DMS 273 treated with DMSO at 0.1 percent for 48 hours (cell line): ENCODE measurements at places on chromosomes 11 and 22.

GRCh38 chr11:129141748-129142523 is 50.2 kb downstream of the ARHGAP32 start:
- peak; percentile 44 for DNase-seq

DNA sequence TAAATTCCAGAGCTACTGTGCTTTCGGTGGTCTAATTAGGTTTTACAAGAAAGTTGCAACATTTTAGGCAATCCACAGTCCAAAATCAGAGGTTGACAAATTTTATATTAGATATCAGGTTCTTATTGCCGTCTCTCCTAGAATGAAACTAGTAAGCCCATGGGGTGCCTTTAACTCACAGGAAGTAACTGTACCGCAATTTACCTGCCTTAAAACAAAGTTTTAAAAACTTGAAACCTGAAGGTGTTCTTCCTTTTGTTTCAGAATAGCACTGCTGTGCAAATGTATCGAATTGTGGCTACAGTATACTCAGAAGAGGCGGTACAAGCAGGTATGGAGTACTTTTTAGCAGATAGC is 77.2 kb downstream of the PISD start:
- DNase-seq: no peak

DNA sequence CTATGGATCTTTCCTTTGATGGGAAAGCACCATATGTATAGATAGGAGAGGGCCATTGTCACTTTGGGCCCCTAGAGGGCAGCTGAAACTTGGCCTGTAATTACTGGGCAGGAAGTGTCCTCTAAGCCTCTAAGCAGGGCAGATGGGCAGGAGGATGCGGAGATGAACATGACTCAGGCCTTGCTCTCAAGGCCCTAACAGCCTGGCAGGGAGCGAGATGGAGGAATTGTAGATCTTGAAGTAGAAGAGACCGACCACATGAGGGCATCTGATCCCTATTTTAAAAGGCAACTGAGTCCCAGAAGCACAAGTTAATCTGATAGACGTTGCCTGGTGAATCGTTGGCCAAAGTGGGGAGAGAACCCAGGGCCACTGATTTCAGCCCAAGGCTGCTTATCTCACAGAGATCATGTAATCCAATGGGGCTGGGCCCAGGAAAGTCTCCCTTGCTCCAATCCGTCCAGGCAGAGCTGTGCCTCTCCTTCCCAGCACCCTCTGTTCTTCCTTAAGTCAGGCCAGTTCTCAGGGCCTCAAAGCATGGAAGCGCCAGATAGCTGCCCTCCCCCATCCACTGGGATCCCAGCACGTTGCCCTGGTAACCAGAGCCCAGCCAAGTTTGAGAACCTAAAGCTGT is 2.5 kb upstream of the SEPTIN3 start:
- DNase-seq: peak; percentile 25

- DNase-seq: no peak
These were observed 3.4 kb upstream of the OR6Q1 start for GRCh38 chr11:58027341-58027740.

DNA sequence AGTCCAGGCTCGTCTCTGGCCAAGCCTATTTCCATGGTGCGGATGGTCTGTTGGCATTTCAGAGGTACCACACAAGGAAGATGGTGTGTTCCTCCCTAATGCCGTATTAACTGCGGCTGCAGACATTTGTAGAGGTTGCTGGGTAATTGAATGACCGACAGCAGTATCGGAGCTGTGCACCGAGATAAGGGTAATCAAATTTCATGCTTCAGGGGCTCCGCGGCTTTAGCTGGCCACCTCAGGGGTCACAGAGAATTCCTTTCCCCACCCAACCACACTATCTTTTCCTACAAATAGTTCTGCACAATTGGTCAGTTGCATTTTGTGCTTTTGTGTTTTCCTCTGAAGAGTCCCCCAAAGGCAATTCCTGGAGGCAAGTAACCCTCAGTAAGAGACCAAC is 297.4 kb downstream of the OPCML start:
- DNase-seq: no peak

GRCh38 chr22:19852177-19852781 is 2.4 kb downstream of the GNB1L start:
- DNase-seq: no peak

DNA sequence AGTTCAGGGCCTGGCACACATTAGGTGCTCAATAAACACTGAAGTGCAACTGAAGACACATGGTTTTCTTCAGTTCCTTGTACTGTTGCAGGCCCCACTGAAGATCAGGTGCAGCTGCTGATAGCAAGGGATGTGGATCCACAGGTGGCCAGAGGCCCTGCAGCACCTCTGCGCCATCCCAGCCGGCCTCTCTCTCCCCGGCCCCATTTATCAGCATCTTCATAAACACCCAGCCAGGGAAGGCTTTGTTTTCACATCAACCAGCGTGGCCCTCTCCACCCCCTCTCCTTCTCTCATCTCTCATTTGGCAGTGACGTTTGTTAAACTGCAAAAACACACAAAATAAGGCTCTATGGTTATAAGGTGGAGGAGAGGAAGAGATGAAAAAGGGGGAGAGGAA is 528.8 kb downstream of the BUD13 start:
- DNase-seq: no peak

- no peak for DNase-seq
These were observed 15.4 kb downstream of the CAPN5 start for GRCh38 chr11:77081976-77082836.

DNA sequence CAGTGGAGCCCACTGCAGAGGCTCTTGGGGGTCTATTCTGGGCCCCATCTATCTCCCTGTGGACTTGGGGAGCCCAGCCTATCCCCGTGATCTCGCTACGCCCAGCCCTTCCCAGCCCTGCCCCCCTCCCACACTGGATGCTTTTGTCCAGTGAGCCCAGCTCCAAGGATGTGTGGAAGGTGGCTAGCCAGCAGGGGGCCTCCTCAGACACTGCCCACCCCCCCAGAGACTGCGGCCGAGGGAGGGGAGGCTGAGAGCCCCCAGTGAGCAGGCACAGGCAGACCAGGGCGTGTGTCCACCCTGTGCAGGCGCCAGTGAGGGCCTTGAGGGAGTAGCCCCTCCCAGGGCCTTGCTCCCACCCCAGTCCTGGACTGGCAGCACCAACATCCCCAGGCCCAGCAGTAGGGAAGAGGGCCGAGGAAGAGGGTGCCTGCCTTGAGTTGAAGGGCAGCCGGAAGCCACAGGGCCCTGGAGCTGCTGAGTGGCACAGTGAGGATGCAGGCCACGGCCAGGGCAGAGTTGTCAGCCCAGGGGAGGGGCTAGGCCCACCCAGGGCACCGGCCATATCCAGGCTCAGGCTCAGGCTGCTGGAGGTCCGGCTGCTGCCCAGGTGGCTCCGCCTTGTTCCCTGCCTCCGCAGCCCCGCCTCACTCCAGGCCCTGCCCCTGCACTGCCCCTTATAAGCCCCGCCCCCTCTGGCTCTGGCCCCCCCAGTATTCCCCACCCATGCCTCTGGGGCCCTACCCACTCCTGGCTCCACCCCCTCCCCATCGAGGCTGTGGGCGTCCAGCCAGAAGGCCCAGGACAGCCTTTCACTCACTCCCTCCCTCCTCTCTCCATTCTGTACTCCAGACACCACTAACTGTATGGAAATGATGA is 28.0 kb downstream of the MOB2 start:
- no peak for DNase-seq

DNA sequence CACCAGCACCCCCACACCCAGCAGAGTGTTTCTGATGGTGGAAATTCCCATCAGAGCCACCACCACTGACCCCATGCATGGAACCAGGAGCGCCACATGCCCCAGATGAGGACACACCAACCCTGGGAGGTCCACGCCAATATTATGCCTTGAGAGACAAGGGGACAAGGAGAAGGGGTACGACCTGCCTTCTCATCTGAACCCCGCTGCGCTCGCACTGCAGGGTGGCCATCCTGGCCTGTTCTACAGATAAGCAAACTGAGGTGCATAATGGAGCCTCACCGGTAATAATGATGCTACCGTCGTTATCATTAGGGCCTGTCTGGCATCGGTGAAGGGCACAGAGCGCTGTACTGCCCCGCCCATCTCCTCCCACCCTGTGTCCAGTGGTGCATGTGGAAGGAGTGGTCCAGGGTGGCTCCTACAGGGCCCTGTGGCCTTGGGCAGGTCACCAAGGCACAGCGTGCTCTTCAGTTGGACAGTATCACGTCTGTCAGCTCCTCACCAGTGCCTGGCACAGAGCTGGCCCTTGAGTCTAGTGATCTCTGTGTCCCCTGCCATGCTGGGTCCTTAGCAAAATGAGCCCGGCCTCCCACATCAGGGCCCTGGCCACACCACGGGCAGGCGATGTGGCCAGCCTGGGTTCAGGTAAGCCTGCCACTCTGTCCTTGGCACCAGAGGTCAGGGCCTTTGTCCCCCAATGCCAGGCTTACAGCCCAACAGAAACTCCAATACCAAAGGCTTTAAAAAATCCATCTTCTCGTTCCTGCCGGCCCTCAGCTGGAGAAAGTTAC is 92.2 kb downstream of the PHF21B start:
- no peak for DNase-seq

- DNase-seq: no peak
These were observed 89.1 kb upstream of the RTL6 start for GRCh38 chr22:44586999-44587736.
